ENCODE measurements at places on chromosomes 2 and 18.
A peak's percentile ranks its signal among the peaks of the same experiment; 100 is the strongest.

GRCh38 chr18:62518460-62519375, 4.1 kb upstream of the ZCCHC2 start:
- DNase-seq = no peak

DNA sequence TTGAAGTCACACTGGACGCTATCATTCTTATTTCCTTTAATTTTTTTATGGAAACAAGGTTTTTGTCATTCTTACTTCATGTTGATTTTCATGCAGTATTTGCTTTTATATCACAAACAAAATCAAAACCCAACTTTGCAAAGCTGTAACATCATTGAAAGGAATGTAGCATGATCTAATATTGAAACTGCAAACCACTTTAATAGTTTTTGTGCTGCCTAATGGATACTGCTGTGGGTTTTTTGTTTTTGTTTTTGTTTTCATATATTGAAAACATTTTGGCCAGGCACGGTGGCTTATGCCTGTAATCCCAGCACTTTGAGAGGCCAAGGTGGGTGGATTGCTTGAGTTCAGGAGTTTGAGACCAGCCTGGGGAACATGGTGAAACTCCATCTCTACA, 81.6 kb downstream of the MAP2 start:
- DNase-seq = no peak

DNA sequence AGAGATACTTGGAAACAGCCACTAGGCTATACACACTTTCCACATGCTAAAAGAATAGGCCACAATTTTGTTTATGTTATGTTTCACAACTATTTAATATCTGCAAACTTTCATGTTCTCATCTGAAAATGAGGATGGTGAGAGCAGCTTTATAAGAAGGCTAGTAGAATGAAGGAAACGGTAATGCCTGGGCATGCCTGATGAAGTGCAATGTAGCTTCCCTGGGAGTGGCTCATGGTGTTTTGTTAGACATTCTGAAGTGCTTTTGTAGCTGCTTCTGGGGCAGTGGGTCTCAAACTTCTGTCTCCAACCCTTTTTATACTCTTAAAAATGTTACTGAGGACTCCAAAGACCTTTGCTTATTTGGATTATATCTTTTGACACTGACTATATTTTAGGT, 193.3 kb upstream of the VWC2L start:
- no peak for DNase-seq

- no peak for DNase-seq
Observed at GRCh38 chr2:45010702-45011012, 1.4 kb upstream of the SIX2 start.

DNA sequence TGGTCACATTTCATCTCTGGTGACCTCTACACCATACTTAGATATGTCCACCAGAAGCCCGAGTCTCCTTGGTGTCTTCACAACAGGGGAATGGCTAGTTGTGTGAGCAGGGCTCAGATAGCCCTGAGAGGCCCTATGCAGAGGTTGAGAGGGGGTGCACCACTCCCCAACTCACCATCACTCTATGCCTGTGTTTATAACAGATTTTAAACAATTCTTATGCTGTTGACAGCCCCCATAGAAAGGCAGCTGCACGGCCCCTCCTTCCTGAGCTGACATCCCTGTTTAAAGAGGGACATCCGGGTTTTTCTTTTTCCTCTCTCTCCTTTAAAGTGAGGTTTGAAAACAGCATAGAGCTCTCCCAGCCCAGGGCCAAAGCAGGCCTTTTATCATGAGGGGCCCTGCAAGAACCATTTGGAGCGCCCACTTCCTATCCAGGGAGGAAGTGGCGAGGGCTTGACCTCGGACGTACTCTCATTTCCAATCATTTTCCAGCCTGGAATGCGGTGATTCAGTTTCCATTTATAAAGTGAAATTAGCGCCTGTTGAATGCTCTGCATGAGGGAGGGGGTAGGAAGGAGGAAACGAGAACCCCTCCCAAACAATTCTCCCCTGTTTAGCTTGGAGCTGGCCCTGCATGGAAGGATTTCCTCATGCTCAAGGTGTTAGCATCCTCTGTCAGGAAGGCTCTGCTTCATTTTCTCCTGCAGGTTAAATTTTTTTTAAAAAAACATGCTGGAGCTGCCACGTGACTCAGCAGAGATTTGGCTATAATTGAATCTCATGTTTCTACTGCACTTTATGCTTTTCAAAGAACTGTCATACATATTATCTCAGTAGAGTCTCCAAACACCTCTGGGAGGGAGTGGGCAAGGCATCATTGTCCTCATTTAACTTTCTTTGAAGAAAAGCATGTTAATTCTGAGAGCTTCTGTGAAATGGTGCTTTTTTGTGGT, 117.5 kb downstream of the DDX1 start:
- DNase-seq = no peak

- no peak for DNase-seq
Observed at GRCh38 chr18:37173384-37173783, 344.5 kb downstream of the KIAA1328 start.

DNA sequence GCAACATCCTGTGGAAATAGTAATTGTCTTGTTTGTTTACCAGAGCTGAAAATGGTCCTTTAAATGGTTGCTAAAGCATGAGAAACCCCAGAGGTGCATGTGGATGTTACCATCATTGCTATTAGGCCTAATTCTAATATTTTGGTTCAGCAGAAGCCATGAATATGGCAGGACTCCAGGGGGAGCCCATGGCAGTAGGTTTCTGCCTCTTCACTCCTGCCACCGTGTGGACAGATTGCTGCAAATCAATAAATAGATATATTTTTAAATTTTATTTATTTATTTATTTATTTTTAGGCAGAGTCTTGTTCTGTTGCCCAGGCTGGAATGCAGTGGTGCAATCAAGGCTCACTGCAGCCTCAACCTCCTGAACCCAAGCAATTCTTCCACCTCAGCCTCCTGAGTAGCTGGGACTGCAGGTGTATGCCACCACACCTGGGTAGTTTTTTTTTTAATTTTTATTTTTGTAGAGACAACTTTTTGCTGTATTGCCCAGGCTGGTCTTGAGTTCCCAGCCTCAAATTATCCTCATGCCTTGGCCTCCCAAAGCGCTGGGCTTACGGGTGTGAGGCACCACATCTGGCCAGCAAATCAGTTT, 54.9 kb upstream of the CAPN13 start:
- peak; percentile 25 for DNase-seq

DNA sequence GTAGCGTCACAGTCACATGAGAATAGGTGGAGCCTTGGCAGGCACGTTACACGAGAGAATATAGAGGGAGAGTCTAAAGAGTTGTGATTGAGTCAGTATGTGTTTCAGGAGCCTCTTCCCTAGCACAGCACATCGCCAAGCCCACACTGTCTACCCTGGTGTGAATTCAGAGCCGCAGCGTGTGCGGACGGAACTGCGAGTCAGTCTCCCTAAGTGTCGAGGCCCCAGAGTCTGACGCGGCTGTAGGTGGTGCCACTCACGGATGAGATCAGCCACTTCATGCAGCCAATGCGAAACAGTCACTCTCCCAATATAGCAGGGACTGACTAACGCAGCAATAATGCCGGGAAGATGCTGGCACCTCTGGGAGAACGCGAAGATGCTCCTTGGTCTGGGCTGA, 587.3 kb upstream of the ID2 start:
- no peak for DNase-seq

DNA sequence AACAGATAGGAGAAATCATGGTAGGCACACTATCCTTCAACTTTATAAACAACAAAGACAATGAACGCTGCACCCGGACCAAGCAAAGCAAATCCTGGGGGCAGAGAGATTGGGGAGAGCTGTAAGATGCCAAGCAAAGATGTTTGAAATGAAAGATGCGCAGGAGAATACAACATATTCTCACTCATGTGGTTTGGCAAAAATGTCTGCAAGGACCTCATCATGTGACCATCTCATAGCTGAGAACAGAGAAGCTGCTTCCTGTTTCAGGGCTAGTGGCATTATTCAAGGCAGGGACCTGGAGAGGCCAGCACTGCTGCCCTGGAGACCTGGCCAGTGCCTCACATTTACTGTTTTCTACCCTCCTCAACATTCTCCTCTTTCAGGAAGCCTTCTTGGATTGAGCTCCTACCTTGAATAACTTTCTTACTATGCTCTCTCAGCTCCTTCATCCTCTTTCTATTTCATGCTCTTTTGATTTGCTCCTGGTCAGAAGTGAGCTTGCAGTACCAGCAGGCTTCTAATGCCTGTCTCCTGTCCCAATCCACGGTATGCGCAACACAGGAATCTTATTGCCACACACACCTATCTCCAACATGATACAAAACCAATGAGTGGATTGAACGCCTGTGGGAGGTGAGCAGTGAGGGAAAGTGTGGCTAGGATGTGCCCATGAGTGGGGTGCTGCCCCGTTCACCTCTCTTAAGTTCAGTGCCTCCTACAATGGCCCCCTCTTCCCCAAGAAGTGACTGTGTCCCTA, 133.0 kb downstream of the CELF4 start:
- no peak for DNase-seq

DNA sequence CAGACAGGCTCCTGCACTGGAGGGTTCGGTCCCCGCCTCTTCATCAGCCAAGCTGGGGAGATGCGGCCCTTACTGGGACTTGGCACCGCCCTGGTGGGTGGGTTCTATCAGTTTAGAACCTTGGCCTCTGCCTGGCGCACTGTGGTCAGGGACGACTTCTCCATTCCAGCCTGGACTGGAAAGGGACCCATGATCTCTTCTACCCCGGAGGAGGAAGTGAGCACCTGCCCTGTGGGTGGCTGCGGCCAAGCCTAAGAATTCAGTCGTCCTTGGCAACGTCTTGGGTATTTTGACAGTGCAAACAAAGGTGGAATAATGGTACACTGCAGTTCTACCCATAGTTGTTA, 106.9 kb upstream of the CD302 start:
- DNase-seq = no peak

- DNase-seq = no peak
Observed at GRCh38 chr2:17853799-17854198, 24.7 kb upstream of the KCNS3 start.

DNA sequence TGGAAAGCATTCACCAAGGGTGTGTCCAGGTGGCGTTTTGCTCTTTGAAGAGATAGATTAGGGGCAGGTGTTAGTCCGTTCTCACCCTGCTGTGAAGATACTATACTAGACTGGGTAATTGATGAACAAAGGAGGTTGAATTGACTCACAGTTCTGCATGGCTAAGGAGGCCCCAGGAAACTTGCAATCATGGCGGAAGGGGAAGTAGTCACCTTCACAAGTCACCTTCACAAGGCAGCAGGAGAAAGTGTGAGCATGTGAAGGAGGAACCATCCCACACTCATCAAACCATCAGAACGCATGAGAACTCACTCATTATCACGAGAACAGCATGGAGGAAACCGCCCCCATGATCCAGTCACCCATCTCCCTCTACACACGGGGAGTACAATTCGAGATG, 135.7 kb upstream of the NFATC1 start:
- no peak for DNase-seq

DNA sequence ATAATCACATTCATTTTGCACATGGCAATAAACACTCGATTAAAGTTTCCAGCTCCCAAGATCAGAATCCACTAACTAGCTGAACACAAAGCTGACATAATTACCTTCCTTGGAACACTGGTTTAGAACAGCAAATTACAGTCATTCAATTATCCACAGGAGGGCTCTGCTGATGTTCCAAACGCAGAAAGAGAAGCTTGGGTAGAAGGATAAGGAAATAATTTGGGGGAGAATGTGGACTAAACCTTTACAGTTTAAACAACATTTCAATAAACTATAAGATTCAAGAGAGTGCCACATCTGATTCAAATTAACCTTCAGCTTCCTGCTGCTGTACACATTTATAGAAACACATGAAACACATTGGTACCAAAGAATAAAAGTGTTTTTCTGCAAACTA, 67.8 kb upstream of the ARL4C start:
- no peak for DNase-seq

DNA sequence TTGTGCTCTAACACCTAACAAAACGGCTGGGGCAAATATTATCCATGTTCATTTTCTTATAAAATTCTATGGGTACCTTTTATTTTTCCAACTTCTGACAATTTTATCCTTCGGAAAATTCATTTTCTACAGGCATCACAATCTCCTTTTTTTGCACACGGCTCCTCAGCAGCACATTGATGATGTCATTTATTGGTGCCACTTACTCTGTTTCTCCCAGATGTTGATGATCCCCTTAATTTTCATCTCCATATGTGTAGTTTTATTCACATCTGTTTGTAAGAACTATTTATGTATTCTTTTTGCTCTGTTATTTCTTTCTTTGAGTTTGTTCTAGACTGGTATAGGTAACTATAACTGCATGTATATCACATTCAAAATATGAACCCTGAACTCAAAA, 1660.8 kb upstream of the DDX18 start:
- DNase-seq = no peak
